Activated CD8-positive, alpha-beta T cell treated with anti-CD3 and anti-CD28 coated beads, Interleukin-2, amount 10 ng/mL, durations not matched to agents 7 days and 5 days (primary cell): ENCODE measurements at places on chromosomes 7 and 10.

- DNase-seq: no peak
Observed at GRCh38 chr7:91776171-91776570, 104.3 kb downstream of the MTERF1 start.

GRCh38 chr10:119588071-119588470, 8.7 kb downstream of the TIAL1 start:
- DNase-seq: no peak

GRCh38 chr7:66356277-66356721, 151.2 kb downstream of the TPST1 start:
- DNase-seq: no peak

DNA sequence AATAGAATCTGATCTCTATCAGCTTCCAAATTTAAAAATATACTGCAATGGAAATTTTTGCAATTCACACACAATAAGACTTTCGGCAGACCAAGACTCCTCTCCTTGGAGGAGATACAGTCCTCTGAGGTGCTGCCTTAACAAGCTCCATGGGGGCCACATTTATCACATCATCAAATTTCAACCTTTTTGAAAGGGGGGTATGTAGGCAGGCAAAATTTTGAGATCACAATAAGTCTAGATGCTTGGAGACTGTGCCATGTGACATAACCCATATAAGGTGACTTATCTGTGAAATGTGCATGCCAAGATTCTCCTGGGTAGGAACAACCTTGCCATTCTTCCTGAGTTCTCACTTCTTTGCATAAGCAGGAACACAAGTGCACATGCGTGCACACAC, at the start of gene OR2A12:
Gene OR2A12 (plus strand): TSS at position 301 of the 400 bp plus-strand sequence. CDS start 8,830 bp downstream, outside the sequence.
- no peak for DNase-seq

DNA sequence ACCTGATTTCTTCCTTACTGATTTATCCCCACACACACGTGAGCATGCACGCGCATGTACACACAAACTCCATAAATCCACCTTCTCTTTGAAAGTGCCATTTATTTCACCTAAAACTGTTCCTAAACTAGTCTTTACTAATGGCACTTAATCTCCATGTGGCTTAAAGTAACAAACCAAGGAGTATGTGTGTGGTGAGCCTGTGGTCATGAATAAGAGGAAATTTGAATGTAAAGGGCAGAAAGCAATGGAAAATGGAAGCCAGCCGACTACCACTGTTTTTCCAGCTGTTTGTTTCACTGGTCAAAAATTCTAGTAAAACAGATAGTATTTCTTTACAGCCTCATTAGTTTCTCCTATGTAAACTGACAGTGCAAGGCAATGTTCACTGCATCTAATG, 23.8 kb downstream of the SEMA3C start:
- no peak for DNase-seq

- no peak for DNase-seq
Observed at GRCh38 chr7:123538897-123539296, 4.5 kb upstream of the IQUB start.

DNA sequence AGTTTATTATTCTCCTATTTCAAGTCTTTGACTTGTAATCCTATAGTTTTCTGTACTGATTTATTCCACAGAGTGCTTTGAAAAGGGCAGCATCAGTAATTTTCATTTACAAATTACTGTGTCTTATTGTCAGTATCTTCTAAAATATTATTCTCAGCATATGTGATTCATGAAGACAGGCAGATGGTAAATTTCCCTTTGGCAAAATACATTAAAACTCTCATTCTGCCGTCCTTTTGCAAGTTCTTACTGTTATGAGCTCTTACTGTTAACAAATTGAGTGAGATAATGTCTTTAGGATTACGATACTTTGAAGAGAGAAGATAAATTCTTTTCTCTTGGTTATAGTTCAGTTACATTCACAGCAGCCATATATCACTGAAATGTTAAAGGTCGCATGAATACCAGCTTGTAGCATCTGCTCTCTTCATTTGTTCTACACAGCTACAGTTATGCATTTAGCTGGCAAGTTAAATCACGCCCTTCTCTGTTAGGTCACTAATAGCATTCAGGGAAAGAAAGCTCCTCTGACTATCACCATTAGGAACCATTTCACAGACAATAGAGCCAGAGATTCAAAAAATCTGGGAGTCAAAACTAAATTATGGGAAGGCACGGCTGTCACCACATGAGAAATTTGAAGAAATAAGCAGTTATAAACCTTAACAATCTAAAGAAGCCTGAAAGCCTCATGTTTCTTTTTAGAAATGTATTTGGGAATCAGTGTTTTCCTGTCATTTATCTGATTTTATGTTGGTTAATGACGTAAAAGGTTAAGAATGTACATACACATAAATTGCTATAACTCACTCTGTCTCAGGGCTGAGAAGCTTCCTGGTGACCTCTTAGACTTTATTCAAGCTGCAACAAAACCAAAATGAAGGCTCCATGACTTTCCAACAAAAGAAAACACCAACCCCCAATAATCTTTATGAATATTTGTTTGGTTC, 109.6 kb upstream of the SP4 start:
- no peak for DNase-seq

GRCh38 chr7:19709249-19709578, 377 bp upstream of the POLR1F start:
- no peak for DNase-seq

DNA sequence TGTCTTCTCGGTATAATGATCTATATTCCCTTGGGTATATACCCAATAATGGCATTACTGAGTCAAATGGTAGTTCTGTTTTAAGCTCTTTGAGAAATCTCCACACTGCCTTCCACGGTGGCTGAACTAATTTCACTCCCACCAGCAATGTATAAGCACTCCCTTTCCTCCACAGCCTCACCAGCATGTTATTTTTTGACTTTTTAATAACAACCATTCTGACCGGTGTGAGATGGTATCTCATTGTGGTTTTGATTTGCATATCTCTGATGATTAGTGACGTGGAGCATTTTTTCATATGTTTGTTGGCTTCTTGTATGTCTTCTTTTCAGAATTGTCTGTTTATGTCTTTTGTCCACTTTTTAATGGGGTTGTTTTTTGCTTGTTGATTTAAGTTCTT, 33.6 kb downstream of the KIAA1217 start:
- no peak for DNase-seq

DNA sequence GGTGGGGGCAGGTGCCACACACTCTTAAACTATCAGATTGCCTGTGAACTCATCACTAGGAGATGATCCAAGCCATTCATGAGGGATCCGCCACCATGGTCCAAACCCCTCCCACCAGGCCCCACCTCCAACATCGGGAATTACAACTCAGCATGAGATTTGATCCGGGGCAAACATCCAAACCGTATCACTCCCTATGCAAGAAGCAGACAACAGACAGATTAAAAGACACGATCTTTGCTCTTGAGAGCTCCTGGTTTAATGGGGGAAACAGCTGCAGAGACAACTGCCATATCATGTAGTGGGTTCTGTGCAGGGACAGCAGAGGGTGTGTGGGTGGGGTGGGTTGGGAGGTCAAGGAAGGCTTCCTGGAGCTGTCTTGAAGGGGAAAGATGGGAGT, 123.6 kb downstream of the EMX2 start:
- no peak for DNase-seq
